H1 (cell line): ENCODE measurements at places on chromosomes 7 and 10. TPM values are rescaled to one million over a fixed set of nuclear protein-coding genes. Genes with fewer than 3 reads are reported as not detected.

The MRPS17 gene
- 27.3 and 30.4 TPM in 2 replicates for total RNA-seq

GRCh38 chr7:55309040-55309991 lies 55.8 kb upstream of the LANCL2 start:
- no peak overlapping the region for H3K4me3 ChIP-seq
- no peak overlapping the region for H3K27ac ChIP-seq
- no peaks in the 10 kb centered on the region for H3K36me3 ChIP-seq
- H3K27me3 ChIP-seq, result no peaks in the 10 kb centered on the region
- DNase-seq, result no peak

DNA sequence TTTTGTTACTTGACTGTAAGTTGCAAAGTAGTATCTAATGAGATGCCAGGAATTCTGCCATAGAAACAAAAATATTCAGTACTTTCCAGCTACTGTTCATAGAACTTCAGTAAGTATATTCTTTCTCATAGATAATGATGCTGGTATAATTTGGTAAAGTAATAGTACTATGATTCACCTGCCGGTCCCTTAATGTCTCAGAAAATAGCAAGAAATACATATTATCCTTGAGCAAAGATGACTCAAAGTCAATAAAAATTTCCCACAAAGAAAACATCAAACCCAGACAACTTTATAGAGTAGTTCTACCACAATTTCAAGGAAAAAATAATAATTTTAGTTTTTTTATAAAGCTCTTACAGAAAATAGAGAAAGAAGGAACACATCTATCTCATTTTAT lies 105.4 kb downstream of the EPDR1 start:
- H3K4me3 ChIP-seq, result no peak overlapping the region
- H3K27ac ChIP-seq, result no peak overlapping the region
- DNase-seq, result no peak
- H3K36me3 ChIP-seq, result no peaks in the 10 kb centered on the region
- no peaks in the 10 kb centered on the region for H3K4me1 ChIP-seq

The CLEC2L gene
- total RNA-seq, result 0.20 TPM in 1 of 2 replicates, not detected in the other

GRCh38 chr7:138163800-138164199 lies 87.5 kb downstream of the AKR1D1 start:
- H3K4me1 ChIP-seq, result peaks cover 18% of the 10 kb centered on the region; the same call in 1 of the 2 replicates
- no peak overlapping the region for H3K27ac ChIP-seq
- peaks cover 19% of the 10 kb centered on the region; the same call in 1 of the 2 replicates for H3K36me3 ChIP-seq
- H3K27me3 ChIP-seq, result no peaks in the 10 kb centered on the region
- no peak overlapping the region for H3K4me3 ChIP-seq

GRCh38 chr10:1058017-1058416 lies 1.8 kb downstream of the WDR37 start:
- no peak overlapping the region for H3K4me3 ChIP-seq
- peaks cover 6% of the 10 kb centered on the region; the same call in 1 of the 2 replicates for H3K36me3 ChIP-seq
- no peak overlapping the region for H3K27ac ChIP-seq
- no peaks in the 10 kb centered on the region for H3K27me3 ChIP-seq
- H3K4me1 ChIP-seq, result peaks cover 5% of the 10 kb centered on the region
